GM23248 (cell line): ENCODE measurements at places on chromosomes 4 and X.

GRCh38 chr4:98566361-98567008 lies 91.9 kb downstream of the TSPAN5 start:
- peak; percentile 39 for DNase-seq

DNA sequence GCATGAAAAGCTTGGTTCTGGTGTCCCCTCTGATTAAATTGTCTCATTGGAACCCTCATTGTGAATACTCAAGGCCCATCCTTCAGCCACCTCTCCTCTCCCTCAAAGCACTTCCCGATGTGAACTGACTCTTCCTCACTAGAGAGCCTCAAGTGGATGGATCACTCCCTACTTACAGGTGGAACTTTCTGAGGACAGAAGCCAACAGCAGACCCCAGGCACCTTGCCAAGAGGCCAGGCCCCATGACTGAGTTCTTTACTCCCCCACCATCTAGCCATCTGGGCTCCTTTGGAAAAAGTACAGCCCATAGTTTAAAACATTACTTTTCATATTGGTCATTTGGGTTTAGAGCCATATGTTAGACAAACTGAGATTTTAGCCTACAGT lies 224.1 kb downstream of the SHROOM3 start:
- no peak for DNase-seq

- DNase-seq = no peak
Observed at GRCh38 chrX:255923-256331, 25.3 kb upstream of the PLCXD1 start.

DNA sequence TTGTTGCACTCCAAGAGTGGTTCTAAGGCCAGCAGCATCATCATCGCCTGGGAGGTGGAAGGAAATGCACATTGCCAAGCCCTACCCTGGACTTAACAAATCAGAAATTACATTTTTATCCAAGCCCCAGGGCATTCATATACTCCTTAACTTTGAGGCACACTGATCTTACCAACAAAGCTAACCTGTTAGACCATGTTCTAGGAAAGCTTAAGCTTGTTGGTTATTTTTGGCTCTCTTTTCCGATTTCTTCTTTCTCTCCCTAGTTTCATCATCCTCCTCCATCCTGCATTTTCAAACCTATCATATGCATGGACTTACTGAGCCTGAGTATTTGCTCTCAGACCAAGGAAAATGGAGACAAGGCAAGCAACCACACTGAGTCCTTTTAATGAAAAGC lies 133.4 kb downstream of the OPHN1 start:
- DNase-seq = no peak
